Uterus (tissue), 4 donors: ENCODE measurements at places on chromosomes 11 and 22. TPM values are rescaled to one million over a fixed set of nuclear protein-coding genes. Genes with fewer than 3 reads are reported as not detected.
A peak's percentile ranks its signal among the peaks of the same experiment; 100 is the strongest.

GRCh38 chr11:124745835-124746620 is 6.0 kb downstream of the VSIG2 start:
- H3K4me3 ChIP-seq = peak overlapping the region; percentile 33
- H3K36me3 ChIP-seq = no peaks in the 10 kb centered on the region
- H3K27ac ChIP-seq = no peak overlapping the region

- no peaks in the 10 kb centered on the region for H3K27me3 ChIP-seq
- DNase-seq = no peak
- H3K4me1 ChIP-seq = no peaks in the 10 kb centered on the region
- H3K27ac ChIP-seq = no peak overlapping the region
Measured at GRCh38 chr22:29138556-29139305, 65.9 kb downstream of the KREMEN1 start.

- no peak overlapping the region for H3K27ac ChIP-seq
- H3K4me1 ChIP-seq = no peaks in the 10 kb centered on the region
- no peaks in the 10 kb centered on the region for H3K36me3 ChIP-seq
- H3K4me3 ChIP-seq = no peak overlapping the region
- no peaks in the 10 kb centered on the region for H3K27me3 ChIP-seq
Measured at GRCh38 chr22:43504068-43504467, 92.3 kb downstream of the MPPED1 start.

- H3K36me3 ChIP-seq = no peaks in the 10 kb centered on the region
- no peaks in the 10 kb centered on the region for H3K4me1 ChIP-seq
- H3K27ac ChIP-seq = no peak overlapping the region
- no peak for DNase-seq
- H3K27me3 ChIP-seq = no peaks in the 10 kb centered on the region
Measured at GRCh38 chr22:23970201-23970641, 3.5 kb downstream of the DDTL start.

GRCh38 chr22:48488611-48489511 is 1338.8 kb downstream of the BRD1 start:
- H3K27ac ChIP-seq = no peak overlapping the region
- no peaks in the 10 kb centered on the region for H3K4me1 ChIP-seq
- no peak overlapping the region for H3K4me3 ChIP-seq
- H3K27me3 ChIP-seq = peaks cover 4% of the 10 kb centered on the region
- H3K36me3 ChIP-seq = no peaks in the 10 kb centered on the region

DNA sequence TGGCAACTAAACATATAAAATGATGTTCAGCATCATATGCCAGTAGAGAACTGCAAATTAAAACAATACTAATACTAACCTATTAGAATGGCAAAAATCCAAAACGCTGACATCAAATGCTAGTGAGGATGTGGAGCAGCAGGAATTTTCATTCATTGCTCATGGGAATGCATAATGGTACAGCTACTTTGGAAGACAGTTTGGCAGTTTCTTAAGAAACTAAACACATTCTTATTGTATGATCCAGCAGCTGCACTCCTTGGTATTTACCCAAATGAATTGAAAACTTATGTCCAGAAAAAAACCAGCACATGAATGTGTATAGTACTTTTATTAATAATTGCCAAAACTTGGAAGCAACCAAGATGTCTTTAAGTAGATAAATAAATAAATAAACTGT is 258.0 kb downstream of the TENM4 start:
- H3K27ac ChIP-seq = no peak overlapping the region
- H3K4me3 ChIP-seq = no peak overlapping the region
- no peaks in the 10 kb centered on the region for H3K27me3 ChIP-seq

GRCh38 chr11:122923302-122923701 is 40.7 kb downstream of the JHY start:
- no peak overlapping the region for H3K4me3 ChIP-seq
- H3K36me3 ChIP-seq = no peaks in the 10 kb centered on the region
- no peak overlapping the region for H3K27ac ChIP-seq
- no peaks in the 10 kb centered on the region for H3K27me3 ChIP-seq

GRCh38 chr11:95283650-95284049 is 52.6 kb upstream of the SESN3 start:
- no peak for DNase-seq
- no peaks in the 10 kb centered on the region for H3K27me3 ChIP-seq
- H3K4me1 ChIP-seq = no peaks in the 10 kb centered on the region
- no peak overlapping the region for H3K4me3 ChIP-seq
- no peaks in the 10 kb centered on the region for H3K36me3 ChIP-seq

GRCh38 chr11:66698491-66698890 is 20.8 kb upstream of the RBM4B start:
- H3K36me3 ChIP-seq = no peaks in the 10 kb centered on the region
- H3K27ac ChIP-seq = no peak overlapping the region
- no peaks in the 10 kb centered on the region for H3K4me1 ChIP-seq
- no peak overlapping the region for H3K4me3 ChIP-seq
- DNase-seq = no peak

DNA sequence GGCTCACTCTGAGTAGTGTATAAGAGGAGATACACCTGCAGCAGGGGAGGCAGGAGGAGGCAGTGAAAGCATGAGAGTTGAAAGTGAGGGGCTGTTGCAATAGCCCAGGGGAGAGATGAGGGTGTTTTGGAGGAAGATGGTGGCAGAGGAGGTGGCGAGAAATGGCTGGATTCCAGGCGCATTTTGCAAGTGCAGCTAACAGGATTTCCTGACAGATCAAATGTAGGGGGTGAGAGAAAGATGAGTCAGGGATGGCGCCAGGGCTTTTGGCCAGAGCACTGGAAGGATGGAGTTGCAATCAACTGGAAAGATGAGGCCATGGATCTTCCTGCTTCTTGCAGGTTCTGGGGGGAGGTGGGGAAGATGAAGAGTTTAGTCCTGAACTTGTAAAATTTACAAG is 16.8 kb upstream of the TSPAN18 start:
- no peaks in the 10 kb centered on the region for H3K36me3 ChIP-seq
- no peaks in the 10 kb centered on the region for H3K4me1 ChIP-seq
- H3K27me3 ChIP-seq = no peaks in the 10 kb centered on the region
- no peak overlapping the region for H3K27ac ChIP-seq
- no peak overlapping the region for H3K4me3 ChIP-seq

DNA sequence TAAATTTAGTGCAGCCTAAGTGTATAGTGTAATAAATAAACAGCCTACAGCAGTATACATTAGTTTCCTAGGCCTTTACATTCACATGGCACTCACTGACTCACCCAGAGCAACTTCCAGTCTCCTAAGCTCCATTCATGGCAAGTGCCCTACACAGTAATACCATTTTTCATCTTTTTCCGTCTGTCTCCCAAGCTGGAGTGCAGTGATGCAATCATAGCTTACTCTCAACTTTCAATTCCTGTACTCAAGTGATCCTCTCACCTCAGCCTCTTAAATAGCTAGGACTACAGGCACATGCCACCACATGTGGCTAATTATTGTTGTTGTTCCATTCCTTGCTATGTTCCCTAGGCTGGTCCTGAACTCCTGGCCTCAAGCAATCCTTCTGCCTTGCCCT is 54.4 kb downstream of the FCHSD2 start:
- H3K27ac ChIP-seq = no peak overlapping the region
- H3K36me3 ChIP-seq = no peaks in the 10 kb centered on the region
- DNase-seq = no peak
- no peaks in the 10 kb centered on the region for H3K27me3 ChIP-seq
- H3K4me1 ChIP-seq = no peaks in the 10 kb centered on the region

DNA sequence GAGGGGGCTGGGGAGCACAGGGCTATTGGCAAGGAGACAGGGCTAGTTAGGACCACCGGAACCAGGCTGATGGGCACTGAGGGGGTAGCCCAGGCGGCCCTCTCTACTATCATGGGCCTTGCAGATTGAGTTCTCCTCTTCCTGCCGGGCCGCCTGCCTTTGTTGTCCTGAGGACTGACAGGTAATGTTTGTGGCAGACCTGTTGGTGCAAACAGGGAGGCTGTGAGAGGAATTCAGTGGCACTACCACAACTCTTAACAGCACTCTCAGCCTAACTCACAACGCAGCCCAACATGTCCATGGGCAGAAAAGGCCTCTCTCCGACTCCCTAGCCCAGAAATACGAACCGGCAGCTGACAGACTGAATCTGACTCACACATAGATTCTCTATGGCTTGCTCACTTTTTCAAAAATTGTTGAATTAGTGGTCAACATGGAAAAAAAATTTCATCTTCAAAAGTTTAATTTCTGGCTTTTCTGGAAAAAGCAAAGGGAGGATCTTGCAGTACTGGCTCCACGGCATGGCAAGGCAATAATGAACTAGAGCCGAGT is 11.4 kb downstream of the KCNJ5 start:
- H3K36me3 ChIP-seq = no peaks in the 10 kb centered on the region
- no peak overlapping the region for H3K4me3 ChIP-seq
- no peak overlapping the region for H3K27ac ChIP-seq
- no peaks in the 10 kb centered on the region for H3K4me1 ChIP-seq

- no peaks in the 10 kb centered on the region for H3K27me3 ChIP-seq
- no peak overlapping the region for H3K4me3 ChIP-seq
- no peaks in the 10 kb centered on the region for H3K36me3 ChIP-seq
Measured at GRCh38 chr22:25511725-25512124, 52.8 kb upstream of the GRK3 start.

- H3K4me3 ChIP-seq = no peak overlapping the region
- no peak for DNase-seq
- no peaks in the 10 kb centered on the region for H3K36me3 ChIP-seq
Measured at GRCh38 chr11:76625472-76626186, 44.9 kb downstream of the LRRC32 start.

GRCh38 chr11:32087597-32087996 is 3.3 kb upstream of the RCN1 start:
- H3K4me1 ChIP-seq = no peaks in the 10 kb centered on the region
- no peak for DNase-seq
- H3K27ac ChIP-seq = peak overlapping the region; percentile 34
- no peak overlapping the region for H3K4me3 ChIP-seq
- H3K36me3 ChIP-seq = no peaks in the 10 kb centered on the region
- H3K27me3 ChIP-seq = no peaks in the 10 kb centered on the region

GRCh38 chr11:120339394-120339890 is 3.2 kb downstream of the ARHGEF12 start:
- H3K27ac ChIP-seq = peak overlapping the region; percentile 96
- no peaks in the 10 kb centered on the region for H3K36me3 ChIP-seq
- peak overlapping the region; percentile 74 for H3K4me3 ChIP-seq
- no peaks in the 10 kb centered on the region for H3K4me1 ChIP-seq

DNA sequence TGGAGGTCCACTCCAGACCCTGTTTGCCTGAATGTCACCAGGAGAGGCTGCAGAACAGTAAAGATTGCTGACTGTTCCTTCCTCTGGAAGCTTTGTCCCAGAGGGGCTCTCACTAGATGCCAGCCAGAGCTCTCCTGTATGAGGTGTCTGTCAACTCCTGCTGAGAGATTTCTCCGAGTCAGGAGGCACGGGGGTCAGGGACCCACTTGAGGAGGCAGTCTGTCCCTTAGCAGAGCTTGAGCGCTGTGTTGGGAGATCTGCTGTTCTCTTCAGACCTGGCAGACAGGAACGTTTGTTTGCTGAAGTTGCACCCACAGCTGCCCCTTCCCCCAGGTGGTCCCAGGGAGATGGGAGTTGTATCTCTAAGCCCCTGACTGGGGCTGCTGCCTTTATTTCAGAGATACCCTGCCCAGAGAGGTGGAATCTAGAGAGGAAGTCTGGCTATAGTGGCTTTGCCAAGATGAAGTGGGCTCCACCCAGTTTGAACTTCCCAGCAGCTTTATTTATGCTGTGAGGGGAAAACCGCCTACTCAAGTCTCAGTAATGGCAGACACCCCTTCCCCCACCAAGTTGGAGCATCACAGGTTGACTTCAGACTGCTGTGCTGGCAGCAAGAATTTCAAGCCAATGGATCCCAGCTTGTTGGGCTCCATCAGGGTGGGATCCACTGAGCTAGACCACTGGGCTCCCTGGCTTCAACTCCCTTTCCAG is 99.4 kb downstream of the PDE3B start:
- no peak for DNase-seq
- no peaks in the 10 kb centered on the region for H3K27me3 ChIP-seq
- H3K36me3 ChIP-seq = no peaks in the 10 kb centered on the region
- no peak overlapping the region for H3K4me3 ChIP-seq
- H3K4me1 ChIP-seq = no peaks in the 10 kb centered on the region

- H3K27me3 ChIP-seq = no peaks in the 10 kb centered on the region
- no peaks in the 10 kb centered on the region for H3K4me1 ChIP-seq
- DNase-seq = no peak
- no peak overlapping the region for H3K27ac ChIP-seq
- no peaks in the 10 kb centered on the region for H3K36me3 ChIP-seq
Measured at GRCh38 chr11:134905928-134906327, 493.9 kb upstream of the B3GAT1 start.

GRCh38 chr11:116507016-116507415 is 265.8 kb downstream of the BUD13 start:
- no peaks in the 10 kb centered on the region for H3K36me3 ChIP-seq
- H3K4me1 ChIP-seq = no peaks in the 10 kb centered on the region
- DNase-seq = no peak
- no peak overlapping the region for H3K27ac ChIP-seq

DNA sequence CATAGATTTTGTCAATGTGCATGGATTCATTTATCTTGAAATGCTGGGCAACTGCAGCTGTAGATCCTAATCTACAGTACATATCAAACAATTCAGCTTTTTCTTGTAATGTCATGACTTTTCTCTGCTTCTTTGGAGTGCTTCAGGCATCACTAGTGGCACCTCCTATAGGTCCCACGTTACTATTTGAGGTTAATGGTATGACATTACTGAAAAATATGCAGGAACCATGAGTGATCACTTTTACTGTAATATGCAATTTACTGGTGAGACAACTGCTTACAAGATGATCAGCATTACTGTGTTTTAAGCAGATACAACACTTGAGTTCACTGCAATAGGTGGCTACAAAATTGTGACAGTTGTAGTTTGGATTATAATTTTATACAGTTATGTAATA is 3.0 kb downstream of the CENATAC start:
- no peak overlapping the region for H3K4me3 ChIP-seq
- no peaks in the 10 kb centered on the region for H3K27me3 ChIP-seq
- DNase-seq = no peak
- peaks cover 5% of the 10 kb centered on the region for H3K4me1 ChIP-seq

- no peaks in the 10 kb centered on the region for H3K36me3 ChIP-seq
- DNase-seq = no peak
- no peak overlapping the region for H3K27ac ChIP-seq
- no peak overlapping the region for H3K4me3 ChIP-seq
Measured at GRCh38 chr11:106133529-106133928, 56.1 kb downstream of the AASDHPPT start.

- H3K36me3 ChIP-seq = no peaks in the 10 kb centered on the region
- no peak overlapping the region for H3K4me3 ChIP-seq
- no peaks in the 10 kb centered on the region for H3K27me3 ChIP-seq
Measured at GRCh38 chr11:88086297-88086696, 88.9 kb downstream of the RAB38 start.

The HOATZ gene
- total RNA-seq = 0.88 TPM

The CCDC81 gene
- not detected for total RNA-seq

The CDC42BPG gene
- total RNA-seq = under 0.01 TPM

The TIRAP gene
- 2.6 TPM for total RNA-seq

The CASP5 gene
- not detected for total RNA-seq

The DENND6B gene
- 6.1 TPM for total RNA-seq

The MUC15 gene
- total RNA-seq = not detected

The TMEM86A gene
- total RNA-seq = 3.9 TPM

The MIOX gene
- total RNA-seq = not detected

The ESAM gene
- total RNA-seq = 91.6 TPM

The GAS2 gene
- total RNA-seq = 5.1 TPM

The HEPHL1 gene
- total RNA-seq = not detected

The ABCG4 gene
- total RNA-seq = 0.55 TPM

The FGF3 gene
- not detected for total RNA-seq

The LMNTD2 gene
- 0.51 TPM for total RNA-seq

The MYBPC3 gene
- total RNA-seq = 0.09 TPM

The LRRC10B gene
- 4.6 TPM for total RNA-seq

The ALDH3B2 gene
- not detected for total RNA-seq

The IRF7 gene
- total RNA-seq = 11.3 TPM

The SMTNL1 gene
- total RNA-seq = not detected

The MS4A3 gene
- total RNA-seq = not detected

The MN1 gene
- 7.9 TPM for total RNA-seq
